Ovary (tissue), 10 donors: ENCODE measurements at places on chromosomes 6 and 20. TPM values are rescaled to one million over a fixed set of nuclear protein-coding genes. Genes with fewer than 3 reads are reported as not detected.

WFDC12 gene
- not detected for total RNA-seq

SYCP2 gene
- total RNA-seq: 0.48 TPM

POU5F1 gene
- 3.8 TPM for total RNA-seq

- peak; percentile 47 for DNase-seq
Observed at GRCh38 chr20:44701118-44701857, 13.9 kb upstream of the CCN5 start.

GRCh38 chr20:54624706-54625390 is 149.5 kb downstream of the DOK5 start:
- no peak for DNase-seq
